ENCODE measurements at places on chromosomes 5 and 9. TPM values are rescaled to one million over a fixed set of nuclear protein-coding genes. Genes with fewer than 3 reads are reported as not detected.

DNA sequence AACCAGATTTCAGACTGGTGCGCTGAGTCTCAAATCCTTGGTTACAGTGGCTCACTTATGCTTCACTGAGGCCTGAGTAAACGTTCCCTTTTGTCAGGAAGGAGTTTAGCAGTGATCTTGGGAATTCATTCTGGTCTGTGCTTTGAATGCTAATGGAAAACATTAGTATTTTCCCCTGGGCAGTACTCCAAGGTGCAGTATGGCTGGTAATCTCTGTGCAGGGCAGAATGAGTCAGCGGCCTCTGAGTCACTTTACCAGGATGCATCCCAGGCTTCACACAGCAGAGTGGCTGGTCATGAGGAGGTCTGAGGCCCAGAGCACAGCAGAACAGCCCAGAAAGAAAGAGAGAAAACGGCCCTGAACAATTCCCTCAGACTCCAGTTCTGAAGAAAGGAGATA lies 54.0 kb downstream of the PCA3 start:
- DNase-seq = peak; percentile 99
- H3K4me3 ChIP-seq = no peak overlapping the region
- no peaks in the 10 kb centered on the region for H3K36me3 ChIP-seq
- peaks cover 22% of the 10 kb centered on the region for H3K4me1 ChIP-seq
- peak overlapping the region; percentile 87 for H3K27ac ChIP-seq

DNA sequence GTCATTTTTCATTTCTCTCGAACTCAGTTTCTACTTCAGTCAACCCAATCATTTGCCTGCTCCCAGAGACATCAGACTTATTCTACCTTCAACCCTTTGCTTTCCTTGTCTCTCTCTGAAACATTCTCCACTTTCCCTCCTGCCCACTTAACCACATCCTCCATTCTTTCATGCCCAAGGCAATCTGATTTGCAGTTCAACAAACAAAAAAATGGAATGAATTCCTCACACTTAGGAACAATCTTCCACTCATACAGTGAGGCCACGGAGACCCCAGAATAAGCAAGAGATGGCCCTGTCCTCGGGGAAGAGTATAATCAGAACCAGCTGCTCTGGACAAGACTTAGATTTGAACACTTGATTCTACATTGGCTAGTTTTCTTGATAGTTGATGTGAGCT lies 180.5 kb downstream of the RFK start:
- no peak for DNase-seq
- H3K27me3 ChIP-seq = no peaks in the 10 kb centered on the region
- H3K36me3 ChIP-seq = no peaks in the 10 kb centered on the region

DNA sequence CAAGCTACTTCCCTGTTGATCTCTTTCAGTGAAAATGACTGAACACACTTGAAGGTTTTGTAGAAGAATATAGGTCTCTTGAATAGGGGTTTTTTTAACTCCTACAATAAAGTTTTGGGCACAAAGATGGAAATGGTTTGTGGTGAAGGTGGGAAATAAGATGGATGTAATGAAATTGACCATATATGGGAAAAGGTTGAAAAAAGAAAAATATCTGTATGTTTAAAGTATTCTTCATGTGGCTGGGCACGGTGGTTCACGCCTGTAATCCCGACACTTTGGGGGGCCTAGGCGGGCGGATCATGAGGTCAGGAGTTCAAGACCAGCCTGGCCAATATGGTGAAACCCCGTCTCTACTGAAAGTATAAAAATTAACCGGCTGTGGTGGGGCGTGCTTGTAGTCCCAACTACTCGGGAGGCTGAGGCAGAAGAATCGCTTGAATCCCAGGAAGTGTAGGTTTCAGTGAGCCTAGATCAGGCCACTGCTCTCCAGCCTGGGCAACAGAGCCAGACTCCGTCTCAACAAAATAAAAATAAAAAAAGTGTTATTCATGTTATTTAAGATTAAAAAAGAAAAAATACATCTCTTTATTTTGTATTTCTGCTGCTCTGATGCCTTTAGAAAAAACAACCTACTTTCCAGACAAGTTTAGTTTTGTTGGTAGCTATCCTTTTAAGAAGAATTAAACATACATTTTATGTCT lies 2.2 kb downstream of the RBM27 start:
- H3K4me1 ChIP-seq = peaks cover 20% of the 10 kb centered on the region
- DNase-seq = no peak
- H3K27ac ChIP-seq = no peak overlapping the region
- no peaks in the 10 kb centered on the region for H3K36me3 ChIP-seq
- H3K4me3 ChIP-seq = peak overlapping the region; percentile 87

- H3K4me3 ChIP-seq = peak within 1 kb of the TSS; percentile 81
- H3K27me3 ChIP-seq = no peaks in the 10 kb centered on the region
- peaks cover 19% of the 10 kb centered on the region for H3K4me1 ChIP-seq
- H3K36me3 ChIP-seq = no peaks in the 10 kb centered on the region
Measured at GRCh38 chr5:6713274-6714225, at the start of gene TENT4A. Gene TENT4A, plus strand, starts transcription at chr5:6713432. Its CDS starts 552 bp downstream, at chr5:6713984.

GRCh38 chr9:84542554-84542953 lies 127.0 kb upstream of the NTRK2 start:
- H3K36me3 ChIP-seq = no peaks in the 10 kb centered on the region
- no peak overlapping the region for H3K27ac ChIP-seq
- H3K4me3 ChIP-seq = no peak overlapping the region

Gene CDK7
- total RNA-seq = 60.4 TPM

Gene ZNG1E
- 20.5 TPM for total RNA-seq

Gene TMEM38B
- total RNA-seq = 9.1 TPM

Gene GRXCR2
- total RNA-seq = not detected
